Gastroesophageal sphincter (tissue), 4 donors: ENCODE measurements at places on chromosomes 3 and 15. TPM values are rescaled to one million over a fixed set of nuclear protein-coding genes. Genes with fewer than 3 reads are reported as not detected.

GOLGA6L26 gene
- not detected for total RNA-seq

CADM2 gene
- 8.2 TPM for total RNA-seq

- ATAC-seq = no peak
Measured at GRCh38 chr15:42994546-42994945, 74.0 kb upstream of the TTBK2 start.

GRCh38 chr3:30618526-30618925, 12.1 kb downstream of the TGFBR2 start:
- no peak for ATAC-seq
